ENCODE measurements at places on chromosomes 7 and 10.

DNA sequence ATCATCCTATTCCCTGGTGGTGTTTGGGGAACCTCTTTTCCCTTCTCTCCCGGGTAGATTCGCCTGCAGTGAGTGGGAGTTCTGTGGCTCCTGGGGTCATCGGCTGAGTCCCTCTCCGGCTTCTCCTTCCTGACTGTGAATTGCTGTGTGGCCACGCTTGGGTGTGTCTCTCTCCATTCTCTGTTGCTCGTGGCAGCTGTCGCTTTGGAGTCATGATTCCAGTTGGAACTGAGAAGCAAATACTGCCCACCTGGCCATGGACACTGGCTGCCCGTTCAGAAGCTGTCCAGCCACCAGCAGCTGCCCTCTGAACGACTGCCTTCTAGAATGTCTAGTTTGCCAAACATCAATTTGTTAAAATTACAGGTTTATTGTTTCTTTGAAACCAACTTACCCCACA is 23.1 kb upstream of the PITRM1 start:
- H3K27me3 ChIP-seq = no peaks in the 10 kb centered on the region
- H3K36me3 ChIP-seq = no peaks in the 10 kb centered on the region
- no peak overlapping the region for H3K4me3 ChIP-seq
- peaks cover 3% of the 10 kb centered on the region for H3K4me1 ChIP-seq

- no peak for DNase-seq
- no peaks in the 10 kb centered on the region for H3K27me3 ChIP-seq
- H3K36me3 ChIP-seq = no peaks in the 10 kb centered on the region
- no peak overlapping the region for H3K27ac ChIP-seq
Measured at GRCh38 chr7:105924945-105925344, 38.1 kb upstream of the CDHR3 start.

- no peak overlapping the region for H3K4me3 ChIP-seq
- H3K36me3 ChIP-seq = no peaks in the 10 kb centered on the region
- no peaks in the 10 kb centered on the region for H3K4me1 ChIP-seq
- no peak overlapping the region for H3K27ac ChIP-seq
Measured at GRCh38 chr7:106313456-106313901, 28.7 kb upstream of the NAMPT start.

DNA sequence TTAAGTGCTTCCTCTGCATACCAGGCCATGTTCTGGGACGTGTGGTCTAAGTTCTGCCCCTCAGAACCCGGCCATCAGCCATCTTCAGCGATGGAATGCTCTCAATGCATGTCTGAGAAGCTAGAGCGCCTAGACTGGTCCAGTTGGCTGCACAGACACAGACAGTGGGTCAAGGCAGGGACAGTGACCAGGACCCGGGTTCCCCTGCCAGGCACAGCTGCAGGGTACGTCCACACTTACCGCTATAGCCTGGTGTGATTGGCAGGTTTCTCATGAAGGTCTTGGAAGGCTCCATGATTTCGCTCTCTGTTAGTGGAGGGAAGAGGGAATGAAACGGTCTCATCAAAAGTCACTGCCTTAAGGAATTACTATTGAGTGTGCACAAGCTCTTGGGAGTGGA is 47.3 kb downstream of the PNLIPRP2 start:
- DNase-seq = no peak
- peaks cover 5% of the 10 kb centered on the region for H3K36me3 ChIP-seq
- no peaks in the 10 kb centered on the region for H3K27me3 ChIP-seq
- H3K4me3 ChIP-seq = no peak overlapping the region
- H3K4me1 ChIP-seq = no peaks in the 10 kb centered on the region

Measured in kidney (tissue), 22 donors.